ENCODE measurements at places on chromosomes 12 and 14.
A peak's percentile ranks its signal among the peaks of the same experiment; 100 is the strongest.

GRCh38 chr14:82872494-82872893, 1338.8 kb upstream of the SEL1L start:
- DNase-seq = no peak

DNA sequence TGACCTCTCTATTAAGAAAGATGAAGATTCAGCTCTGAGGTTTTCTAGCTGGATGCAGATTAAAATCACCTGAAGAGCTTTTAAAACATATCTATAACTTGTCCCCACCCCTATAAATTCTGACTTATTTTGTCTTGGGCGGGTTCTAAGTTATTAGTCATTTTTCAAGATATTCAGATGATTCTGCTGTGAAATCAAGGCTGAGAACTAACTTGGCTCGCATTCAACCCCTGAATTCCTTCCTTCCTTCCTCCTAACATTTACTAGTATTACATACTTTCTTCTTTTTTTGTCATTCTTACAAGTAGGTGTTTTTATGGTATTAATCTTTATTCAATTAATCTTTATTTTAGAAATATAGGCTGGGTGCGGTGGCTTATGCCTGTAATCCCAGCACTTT, 55.4 kb downstream of the SSPN start:
- DNase-seq = no peak

DNA sequence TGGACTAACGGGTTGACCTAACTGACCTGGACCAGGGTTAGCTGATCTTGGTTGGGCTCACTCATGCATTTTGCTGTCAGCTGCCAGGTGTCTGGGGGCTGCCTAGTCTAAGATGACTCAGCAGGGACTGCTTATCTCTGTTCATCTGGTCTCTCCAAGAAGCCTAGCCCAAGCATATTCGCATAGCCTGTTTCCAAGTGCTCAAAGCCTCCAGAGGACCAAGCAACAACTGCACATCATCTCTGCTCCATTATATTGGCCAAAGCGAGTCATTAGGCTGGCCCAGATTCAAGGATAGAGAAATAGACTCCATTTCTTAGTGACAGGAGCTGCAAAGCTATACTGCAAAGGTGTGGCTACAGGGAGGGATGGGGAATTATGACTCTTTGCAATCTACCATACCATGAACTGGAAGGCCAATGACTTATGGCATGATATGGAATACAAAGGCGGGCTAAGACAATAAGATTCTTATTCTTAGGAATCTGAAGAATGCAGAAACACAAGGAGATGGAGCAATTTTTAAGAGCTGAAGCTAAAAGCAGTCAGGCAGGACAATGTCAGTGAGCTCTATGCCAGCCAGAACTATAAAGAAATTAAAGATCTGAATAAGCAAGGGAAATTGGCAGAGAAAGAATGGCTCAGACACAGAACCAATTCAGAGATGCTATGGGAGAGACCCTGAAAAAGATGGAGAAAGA, 194.6 kb upstream of the FSCB start:
- DNase-seq = no peak

DNA sequence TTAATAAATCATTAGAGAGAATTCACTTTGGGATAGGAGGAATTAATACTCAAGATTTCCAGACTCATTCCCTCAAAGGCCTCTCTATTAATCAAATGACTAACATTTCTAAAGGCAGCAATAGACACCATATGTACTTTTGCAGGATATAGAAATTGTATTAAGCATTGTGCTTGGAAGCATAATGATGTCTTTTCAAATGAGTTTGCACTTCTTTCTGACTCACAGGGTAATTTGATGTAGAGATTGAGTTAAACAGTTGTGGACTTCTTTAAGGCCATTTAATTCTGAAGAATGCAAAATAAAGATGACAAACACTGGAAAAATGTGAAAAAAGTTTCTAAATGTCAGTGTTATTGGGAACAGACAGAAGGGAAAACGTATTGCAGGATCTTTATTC, 63.4 kb upstream of the CSRP2 start:
- no peak for DNase-seq

GRCh38 chr14:68977718-68978171, 1.4 kb downstream of the ACTN1 start:
- DNase-seq = peak; percentile 93

DNA sequence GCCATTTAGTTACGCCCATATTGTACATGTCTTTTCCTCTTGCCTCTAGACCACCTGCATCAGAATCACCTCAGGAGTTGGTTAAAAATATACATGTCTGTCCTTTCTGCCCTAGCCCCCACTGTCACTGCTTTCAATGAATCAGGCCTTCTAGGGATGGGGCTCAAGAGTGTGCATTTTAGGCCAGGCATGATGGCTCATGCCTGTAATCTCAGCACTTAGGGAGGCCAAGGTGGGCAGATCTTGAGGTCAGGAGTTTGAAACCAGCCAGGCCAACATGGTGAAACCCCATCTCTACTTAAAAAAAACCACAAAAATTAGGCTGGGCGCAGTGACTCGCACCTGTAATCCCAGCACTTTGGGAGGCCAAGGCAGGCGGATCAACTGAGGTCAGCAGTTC, 13.6 kb upstream of the TMED10 start:
- no peak for DNase-seq

DNA sequence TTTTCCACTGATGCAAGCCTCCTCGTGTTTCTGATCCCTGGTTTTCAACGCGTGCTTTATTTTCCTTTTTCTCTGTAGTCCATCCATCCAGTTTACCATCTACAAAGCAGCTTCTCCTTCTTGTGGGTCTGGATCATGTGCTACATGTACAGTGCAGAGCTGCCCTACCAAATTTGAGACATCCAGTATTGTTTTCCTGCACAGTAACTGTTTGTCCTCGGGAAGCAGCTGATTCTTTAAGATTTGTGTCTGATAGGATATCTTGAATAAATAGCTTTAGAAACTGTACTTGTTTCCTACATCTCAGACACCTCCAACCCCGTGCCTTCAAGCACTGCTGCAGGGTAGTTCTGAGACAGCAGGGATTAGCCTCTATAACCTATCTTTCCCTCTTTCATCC, 368.1 kb upstream of the FAR2 start:
- no peak for DNase-seq

DNA sequence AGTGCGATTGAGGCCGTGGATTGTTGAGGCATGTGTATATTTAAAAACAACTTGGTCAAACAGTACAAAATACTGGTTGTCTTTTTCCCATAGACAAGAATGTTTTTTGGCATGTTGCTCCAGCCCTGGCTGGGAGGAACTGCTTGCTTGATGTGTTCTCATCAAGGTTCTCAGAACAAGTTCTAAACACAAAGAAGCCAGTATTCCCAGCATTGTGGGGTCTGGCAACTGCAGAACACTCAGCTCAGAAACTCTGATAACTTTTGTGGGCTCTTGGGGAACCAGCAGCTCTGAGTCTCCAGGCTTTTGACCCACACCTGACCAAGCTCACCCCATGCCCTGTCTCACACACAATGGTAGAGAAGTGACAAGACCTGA, 27.1 kb upstream of the DICER1 start:
- DNase-seq = no peak

- DNase-seq = no peak
Measured at GRCh38 chr14:66432334-66432733, 53.8 kb upstream of the CCDC196 start.

DNA sequence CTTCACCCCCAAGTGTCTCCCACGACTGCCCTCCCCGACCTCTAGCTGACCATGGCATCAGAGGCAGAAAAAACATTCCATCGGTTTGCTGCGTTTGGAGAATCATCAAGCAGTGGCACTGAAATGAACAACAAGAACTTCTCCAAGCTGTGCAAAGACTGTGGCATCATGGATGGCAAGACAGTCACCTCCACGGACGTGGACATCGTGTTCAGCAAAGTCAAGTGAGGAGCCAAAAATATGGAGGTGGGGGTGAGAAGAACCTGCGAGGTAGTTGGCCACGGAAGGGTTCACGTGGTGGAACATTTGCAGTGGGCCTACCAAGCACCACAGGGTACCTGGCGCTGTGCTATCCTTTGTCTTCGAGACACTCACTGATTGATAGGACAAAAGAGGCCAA, 514 bp downstream of the TPPP2 start:
- DNase-seq = no peak

GRCh38 chr12:14946861-14947260, 8.5 kb upstream of the ERP27 start:
- DNase-seq = no peak

GRCh38 chr14:93047661-93048060, 68.1 kb downstream of the ITPK1 start:
- DNase-seq = no peak

DNA sequence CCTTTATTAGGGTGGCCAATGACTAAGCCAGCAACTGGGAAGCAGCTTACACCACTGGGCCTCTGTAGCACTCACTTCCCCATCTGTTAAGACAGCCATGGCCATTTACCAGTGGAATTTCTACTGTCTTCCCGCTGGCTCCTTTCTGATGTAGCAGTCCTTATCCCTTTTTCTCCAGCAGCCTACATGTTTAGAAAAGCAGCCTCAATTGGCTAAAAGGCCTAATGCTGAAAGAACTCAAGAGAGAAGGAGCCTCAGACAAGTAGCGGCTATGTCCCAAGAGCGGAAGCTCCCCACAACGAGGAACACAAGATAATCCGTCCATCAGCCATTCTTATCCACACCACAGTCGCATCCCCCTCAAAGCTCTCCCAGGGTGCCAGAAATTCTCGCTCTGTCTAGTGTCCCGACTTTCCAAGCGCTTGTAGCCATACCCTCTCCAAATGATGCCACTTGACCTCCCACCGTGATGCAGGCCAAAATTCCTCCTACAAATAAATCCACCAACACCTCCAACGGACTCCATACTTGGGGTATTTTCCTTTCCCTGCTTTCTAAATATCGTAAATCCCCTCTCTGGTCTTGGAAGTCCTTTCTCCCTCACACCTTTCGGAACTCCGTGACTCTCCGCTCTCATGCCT, 624 bp downstream of the M6PR start:
- no peak for DNase-seq

GRCh38 chr12:108106599-108106998, 22.5 kb upstream of the WSCD2 start:
- no peak for DNase-seq

DNA sequence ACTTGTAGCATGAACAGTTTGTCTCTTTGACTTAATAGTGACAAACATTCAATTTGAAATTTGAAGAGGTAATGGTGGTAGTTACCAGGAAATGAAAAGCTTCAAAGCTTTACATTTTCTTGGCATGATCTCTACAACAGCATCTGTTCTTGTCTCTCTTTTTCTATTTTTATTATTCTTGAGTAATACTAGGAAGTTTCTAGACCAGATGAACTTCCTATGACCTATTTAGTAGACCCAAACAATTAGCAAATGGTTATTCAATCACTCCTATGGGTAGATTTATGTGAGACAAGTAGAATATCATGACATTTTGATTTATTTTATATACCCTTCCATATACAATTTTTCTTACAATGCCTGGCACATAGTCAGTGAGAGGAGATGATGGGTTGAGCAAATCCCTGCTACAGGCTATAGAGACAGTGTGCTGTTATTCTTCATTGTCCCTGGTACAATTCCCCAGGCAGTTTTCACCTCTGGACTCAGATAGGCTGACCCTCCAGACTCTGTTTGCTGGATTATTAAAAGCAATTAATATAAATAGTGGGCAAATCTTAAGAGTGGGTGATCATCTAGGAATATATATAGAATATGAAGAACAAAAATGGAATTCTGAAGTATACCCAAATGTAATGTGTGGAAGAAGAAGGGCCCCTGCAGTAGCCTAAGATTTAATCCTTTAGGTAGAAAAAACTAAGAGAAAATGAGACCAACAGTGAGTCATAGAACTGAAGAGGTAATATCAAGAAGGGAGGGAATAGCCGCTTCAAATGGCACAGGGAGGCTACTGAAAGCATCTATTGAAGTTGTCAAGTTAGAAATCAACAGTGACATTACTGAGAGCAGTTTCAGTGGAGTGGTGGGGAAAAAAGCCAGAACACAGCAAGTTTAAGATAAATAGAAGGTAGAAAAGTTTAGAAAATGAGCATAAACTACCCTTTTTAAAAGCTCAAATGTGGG, 512.0 kb downstream of the FOXG1 start:
- no peak for DNase-seq

- no peak for DNase-seq
Measured at GRCh38 chr12:92432724-92433441, 269.9 kb upstream of the PLEKHG7 start.

GRCh38 chr12:50678650-50679365, 85.1 kb upstream of the ATF1 start:
- no peak for DNase-seq
